ENCODE measurements at places on chromosomes 13 and 19.

- H3K27me3 ChIP-seq: no peaks in the 10 kb centered on the region
- peaks cover 5% of the 10 kb centered on the region for H3K36me3 ChIP-seq
- no peak overlapping the region for H3K27ac ChIP-seq
- peak; percentile 49 for DNase-seq
- H3K4me3 ChIP-seq: no peak overlapping the region
Measured at GRCh38 chr13:112569821-112570220, 18.1 kb downstream of the TUBGCP3 start.

DNA sequence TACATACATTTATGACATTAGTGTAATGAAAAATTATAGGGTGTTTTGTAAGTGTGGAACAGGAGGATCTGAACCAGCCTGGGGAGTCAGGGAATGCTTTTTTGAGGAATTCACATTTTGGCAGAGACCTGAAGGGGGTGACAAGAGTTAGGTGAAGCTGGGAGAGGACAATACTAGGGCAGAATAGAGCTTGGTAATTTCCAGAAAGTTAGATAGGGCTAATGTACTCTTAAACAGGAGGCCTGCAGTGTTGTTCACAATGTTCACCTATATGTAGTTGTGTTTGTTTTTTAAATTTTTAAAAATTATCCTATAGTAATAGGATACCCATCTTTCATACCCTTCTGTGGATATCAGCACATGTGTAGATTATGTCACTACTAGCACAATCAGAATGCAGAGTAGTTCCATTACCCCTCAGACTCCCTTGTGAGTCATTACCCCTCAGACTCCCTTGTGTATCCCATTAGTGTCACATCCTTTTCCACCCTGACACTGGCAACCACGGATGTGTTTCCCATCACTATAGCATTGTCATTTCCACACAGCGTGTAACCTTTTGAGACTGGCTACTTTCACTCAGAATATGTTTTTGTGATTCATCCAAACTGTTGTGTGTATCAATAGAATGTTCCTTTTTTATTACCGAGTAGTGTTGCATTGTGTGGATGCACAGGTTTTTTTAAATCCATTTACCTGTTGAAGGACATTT, 43.1 kb downstream of the PCCA start:
- H3K4me1 ChIP-seq: peaks cover 20% of the 10 kb centered on the region
- no peaks in the 10 kb centered on the region for H3K27me3 ChIP-seq
- H3K36me3 ChIP-seq: peaks cover 2% of the 10 kb centered on the region
- H3K27ac ChIP-seq: peak overlapping the region; percentile 57
- DNase-seq: peak; percentile 97
- H3K4me3 ChIP-seq: no peak overlapping the region

- DNase-seq: peak; percentile 35
- peaks cover 15% of the 10 kb centered on the region for H3K4me1 ChIP-seq
Measured at GRCh38 chr19:53865918-53866864, 1.5 kb upstream of the MYADM start.

DNA sequence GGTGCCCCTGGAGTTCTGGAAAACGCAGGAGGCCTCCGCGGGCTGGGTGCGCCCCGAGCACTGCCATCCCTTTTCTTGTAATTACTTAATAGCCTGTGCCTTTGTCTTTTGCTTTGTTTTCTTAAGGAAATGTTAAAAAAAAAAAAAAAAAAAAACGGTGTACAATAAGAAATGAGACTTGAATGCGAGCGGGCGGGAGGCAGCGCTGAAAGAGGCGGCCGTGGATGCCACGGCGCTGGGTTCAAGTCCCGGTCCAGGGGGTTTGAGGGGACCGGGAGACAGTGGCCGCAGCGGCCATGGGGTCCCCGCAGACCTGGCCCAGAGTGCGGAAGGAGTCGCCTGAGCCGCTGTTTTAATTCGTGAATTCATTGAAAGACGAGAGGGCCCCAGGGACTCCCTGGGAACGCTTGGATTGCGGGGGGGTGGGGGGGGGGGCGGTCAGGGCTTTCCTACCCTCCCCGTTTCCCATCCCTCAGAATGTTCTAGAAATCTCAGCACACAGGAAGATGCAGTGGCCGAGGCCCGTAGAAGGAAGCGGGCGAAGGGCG, 349.2 kb upstream of the ARGLU1 start:
- H3K4me3 ChIP-seq: peak overlapping the region; percentile 24
- DNase-seq: no peak
- H3K27ac ChIP-seq: peak overlapping the region; percentile 90
- H3K4me1 ChIP-seq: peaks cover 27% of the 10 kb centered on the region

DNA sequence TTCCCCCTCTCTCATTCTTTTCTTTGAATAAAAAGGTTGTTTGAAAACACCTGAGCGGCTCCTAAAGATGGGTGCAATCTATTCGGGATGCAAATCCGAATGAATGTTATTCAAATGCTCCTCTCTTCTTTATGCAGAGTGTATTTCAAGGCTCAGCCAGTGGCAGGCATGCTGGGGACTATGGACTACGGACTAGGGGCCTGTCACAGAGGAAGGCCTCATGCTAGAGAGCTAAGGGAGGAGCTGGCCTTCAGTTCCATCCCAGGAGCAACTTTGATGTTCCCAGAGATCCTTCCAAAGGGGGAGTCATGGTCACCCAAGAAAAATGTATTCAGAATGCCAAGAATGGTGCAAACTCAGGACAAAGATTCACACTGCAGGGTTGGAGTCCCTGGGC, 9.3 kb downstream of the ALOX5AP start:
- peak overlapping the region; percentile 87 for H3K27ac ChIP-seq
- peaks cover 46% of the 10 kb centered on the region for H3K4me1 ChIP-seq
- no peaks in the 10 kb centered on the region for H3K36me3 ChIP-seq
- DNase-seq: no peak

- no peak overlapping the region for H3K27ac ChIP-seq
- DNase-seq: no peak
- H3K4me3 ChIP-seq: no peak overlapping the region
- no peaks in the 10 kb centered on the region for H3K4me1 ChIP-seq
- peaks cover 6% of the 10 kb centered on the region for H3K27me3 ChIP-seq
- H3K36me3 ChIP-seq: peaks cover 3% of the 10 kb centered on the region
Measured at GRCh38 chr19:1004803-1005664, 4.8 kb downstream of the GRIN3B start.

DNA sequence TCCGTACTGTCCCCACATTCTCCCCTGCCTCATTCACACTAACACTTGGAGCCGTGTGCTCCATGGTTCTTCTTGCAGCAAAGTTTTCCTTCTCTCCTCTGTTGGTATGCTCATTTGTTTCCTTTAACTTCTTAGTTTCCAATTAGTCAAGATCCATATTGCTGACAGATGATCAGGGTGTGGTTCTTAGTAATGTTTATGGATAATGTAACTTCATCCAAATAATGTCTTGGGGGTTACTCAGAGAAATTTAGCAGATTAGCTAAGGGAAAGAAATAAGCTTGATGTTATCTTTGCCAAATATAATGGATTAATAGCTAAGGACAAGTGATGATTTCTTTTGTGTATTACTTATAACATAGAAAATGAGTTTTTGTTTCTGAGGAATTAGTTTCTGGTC, 174.4 kb downstream of the NUFIP1 start:
- no peaks in the 10 kb centered on the region for H3K36me3 ChIP-seq
- no peak overlapping the region for H3K27ac ChIP-seq
- DNase-seq: no peak
- H3K4me1 ChIP-seq: peaks cover 29% of the 10 kb centered on the region
- H3K4me3 ChIP-seq: no peak overlapping the region

GRCh38 chr19:57171551-57172081, 4.3 kb upstream of the DUXA start:
- peaks cover 4% of the 10 kb centered on the region for H3K4me1 ChIP-seq
- no peaks in the 10 kb centered on the region for H3K36me3 ChIP-seq
- no peak overlapping the region for H3K27ac ChIP-seq

DNA sequence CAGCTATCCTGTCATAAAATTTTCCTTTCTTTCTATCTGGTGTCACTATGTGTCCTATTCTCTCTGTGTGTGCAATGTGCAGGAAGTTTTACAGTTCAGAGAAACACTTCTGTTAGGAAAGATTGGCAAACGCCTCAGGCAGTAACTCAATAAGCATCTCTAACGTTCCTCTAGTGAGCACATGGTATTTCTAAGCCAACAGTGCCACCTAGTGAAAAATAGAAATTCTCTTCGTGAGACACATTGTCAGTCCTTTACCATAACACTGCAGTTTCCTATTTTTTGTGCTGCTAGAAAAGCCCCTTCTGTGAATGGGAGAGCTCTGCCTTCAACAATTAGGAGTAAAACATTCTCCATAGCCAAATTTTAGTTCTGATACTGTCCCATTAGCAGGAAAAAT, 50.7 kb downstream of the ZNF723 start:
- H3K36me3 ChIP-seq: no peaks in the 10 kb centered on the region
- no peaks in the 10 kb centered on the region for H3K4me1 ChIP-seq
- H3K27ac ChIP-seq: no peak overlapping the region
- H3K4me3 ChIP-seq: no peak overlapping the region
- DNase-seq: peak; percentile 3
- no peaks in the 10 kb centered on the region for H3K27me3 ChIP-seq

- no peak overlapping the region for H3K27ac ChIP-seq
Measured at GRCh38 chr13:37594550-37594949, 4.0 kb downstream of the POSTN start.

- DNase-seq: no peak
- no peaks in the 10 kb centered on the region for H3K36me3 ChIP-seq
- H3K27ac ChIP-seq: peak overlapping the region; percentile 32
- H3K27me3 ChIP-seq: no peaks in the 10 kb centered on the region
- peaks cover 22% of the 10 kb centered on the region for H3K4me1 ChIP-seq
Measured at GRCh38 chr19:50725218-50725910, 2.2 kb downstream of the CLEC11A start.

- DNase-seq: no peak
- no peaks in the 10 kb centered on the region for H3K36me3 ChIP-seq
- H3K27ac ChIP-seq: no peak overlapping the region
Measured at GRCh38 chr13:80975903-80976302, 635.0 kb upstream of the SPRY2 start.

GRCh38 chr13:109913936-109914510, 127.6 kb upstream of the IRS2 start:
- H3K4me1 ChIP-seq: no peaks in the 10 kb centered on the region
- H3K27me3 ChIP-seq: no peaks in the 10 kb centered on the region
- H3K4me3 ChIP-seq: no peak overlapping the region
- no peak for DNase-seq

GRCh38 chr19:13784731-13785452, 10.4 kb upstream of the ZSWIM4 start:
- H3K27ac ChIP-seq: no peak overlapping the region
- peak; percentile 62 for DNase-seq
- no peak overlapping the region for H3K4me3 ChIP-seq
- no peaks in the 10 kb centered on the region for H3K27me3 ChIP-seq
- no peaks in the 10 kb centered on the region for H3K36me3 ChIP-seq
- peaks cover 27% of the 10 kb centered on the region for H3K4me1 ChIP-seq

GRCh38 chr19:19444681-19445155, 39.2 kb downstream of the GATAD2A start:
- no peak overlapping the region for H3K27ac ChIP-seq
- no peak overlapping the region for H3K4me3 ChIP-seq
- no peak for DNase-seq
- no peaks in the 10 kb centered on the region for H3K36me3 ChIP-seq
- H3K4me1 ChIP-seq: peaks cover 5% of the 10 kb centered on the region

DNA sequence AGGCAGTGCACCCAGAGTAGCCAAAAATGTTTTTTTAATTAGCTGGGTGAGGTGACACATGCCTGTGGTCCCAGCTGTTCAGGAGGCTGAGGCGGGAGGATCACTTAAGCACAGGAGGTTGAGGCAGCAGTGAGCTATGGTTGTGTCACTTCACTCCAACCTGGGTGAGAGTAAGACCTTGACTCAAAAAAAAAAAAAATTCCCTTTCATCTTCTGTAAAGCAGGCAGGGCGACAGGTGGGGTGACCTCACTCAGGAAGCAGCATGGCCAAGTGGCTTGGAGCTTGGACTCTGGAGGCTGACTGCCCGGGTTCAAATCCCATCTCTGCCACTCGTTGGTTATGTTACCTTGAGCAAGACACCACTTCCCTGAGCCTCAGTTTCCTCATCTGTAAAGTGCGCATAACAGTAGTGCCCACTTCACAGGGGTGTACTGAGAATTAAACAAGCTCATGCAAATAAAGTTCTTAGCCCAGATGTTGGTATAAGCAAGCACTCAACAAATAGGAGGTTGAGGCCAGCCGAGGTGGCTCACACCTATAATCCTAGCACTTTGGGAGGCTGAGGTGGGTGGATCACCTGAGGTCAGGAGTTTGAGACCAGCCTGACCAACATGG, 48.3 kb downstream of the MAP4K1 start:
- H3K36me3 ChIP-seq: no peaks in the 10 kb centered on the region
- no peak overlapping the region for H3K27ac ChIP-seq
- H3K4me1 ChIP-seq: no peaks in the 10 kb centered on the region

DNA sequence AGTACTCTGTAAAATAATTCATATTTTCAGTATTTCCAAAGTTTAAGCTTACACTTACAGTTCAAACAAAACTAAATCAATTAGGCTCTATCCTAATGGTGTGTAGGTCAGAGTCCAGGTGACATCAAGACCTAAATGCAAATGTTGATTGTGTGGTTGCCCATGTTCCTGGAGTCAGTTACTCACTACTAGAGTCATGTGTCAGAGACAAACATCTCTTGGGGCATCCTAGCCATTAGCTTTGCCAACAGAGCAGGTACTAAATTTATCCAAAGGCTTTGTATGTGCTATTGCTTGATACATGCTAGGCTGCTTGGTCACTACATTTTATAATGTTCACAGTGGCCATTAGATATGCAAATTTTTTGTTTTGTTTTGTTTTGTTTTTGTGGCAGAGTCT, 11.7 kb downstream of the SPRY2 start:
- DNase-seq: no peak
- no peaks in the 10 kb centered on the region for H3K36me3 ChIP-seq
- H3K27ac ChIP-seq: no peak overlapping the region
- H3K4me1 ChIP-seq: no peaks in the 10 kb centered on the region
- no peak overlapping the region for H3K4me3 ChIP-seq

GRCh38 chr19:55471266-55471665, 5.2 kb upstream of the ZNF628 start:
- DNase-seq: no peak
- no peaks in the 10 kb centered on the region for H3K27me3 ChIP-seq
- no peak overlapping the region for H3K4me3 ChIP-seq
- H3K27ac ChIP-seq: no peak overlapping the region
- no peaks in the 10 kb centered on the region for H3K36me3 ChIP-seq

GRCh38 chr13:20160306-20161274, at the start of gene GJA3:
Gene GJA3, minus strand, starts transcription at chr13:20161052. Its CDS starts 17,764 bp downstream, at chr13:20143288.
- H3K4me3 ChIP-seq: peak within 1 kb of the TSS; percentile 25
- H3K27me3 ChIP-seq: peaks cover 37% of the 10 kb centered on the region
- H3K27ac ChIP-seq: no peak within 1 kb of the TSS
- peaks cover 2% of the 10 kb centered on the region for H3K4me1 ChIP-seq
- H3K36me3 ChIP-seq: no peaks in the 10 kb centered on the region

- no peaks in the 10 kb centered on the region for H3K36me3 ChIP-seq
- DNase-seq: no peak
- H3K27me3 ChIP-seq: no peaks in the 10 kb centered on the region
- H3K4me3 ChIP-seq: no peak overlapping the region
- no peak overlapping the region for H3K27ac ChIP-seq
- H3K4me1 ChIP-seq: no peaks in the 10 kb centered on the region
Measured at GRCh38 chr13:56457535-56458190, 683.1 kb upstream of the PRR20A start.

- H3K36me3 ChIP-seq: no peaks in the 10 kb centered on the region
- no peak overlapping the region for H3K27ac ChIP-seq
- DNase-seq: no peak
- no peak overlapping the region for H3K4me3 ChIP-seq
- no peaks in the 10 kb centered on the region for H3K27me3 ChIP-seq
Measured at GRCh38 chr13:53863520-53863919, 834.9 kb downstream of the OLFM4 start.

GRCh38 chr19:48806518-48806817, 4.4 kb downstream of the BCAT2 start:
- H3K4me3 ChIP-seq: no peak overlapping the region
- peak; percentile 39 for DNase-seq
- no peaks in the 10 kb centered on the region for H3K36me3 ChIP-seq
- no peaks in the 10 kb centered on the region for H3K27me3 ChIP-seq

GRCh38 chr19:33641261-33641660, 19.5 kb downstream of the CHST8 start:
- no peak overlapping the region for H3K27ac ChIP-seq
- H3K4me1 ChIP-seq: no peaks in the 10 kb centered on the region
- H3K4me3 ChIP-seq: no peak overlapping the region

Data from endothelial cell of umbilical vein (primary cell).